ENCODE measurements at places on chromosomes 16 and 17.

DNA sequence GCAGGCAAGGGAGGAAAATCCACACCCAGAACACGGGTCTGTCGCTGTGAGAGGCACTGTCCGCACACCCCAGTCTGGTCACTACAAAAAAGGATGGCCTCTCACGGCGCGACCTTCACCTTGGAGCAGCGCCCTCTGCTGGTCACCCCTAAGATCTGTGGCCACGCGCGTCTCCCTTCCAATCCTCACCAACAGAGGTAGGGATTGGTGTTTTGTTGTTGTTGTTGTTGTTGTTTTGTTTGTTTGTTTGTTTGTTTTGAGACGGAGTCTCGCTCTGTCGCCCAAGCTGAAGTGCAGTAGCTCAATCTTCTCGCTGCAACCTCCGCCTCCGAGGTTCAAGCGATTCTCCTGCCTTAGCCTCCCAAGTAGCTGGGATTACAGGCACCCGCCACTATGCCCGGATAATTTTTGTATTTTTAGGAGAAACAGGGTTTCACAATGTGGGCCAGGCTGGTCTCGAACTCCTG lies 15.0 kb upstream of the C17orf58 start:
- DNase-seq: no peak

GRCh38 chr17:69239611-69240600 lies 11.3 kb upstream of the ABCA10 start:
- DNase-seq: no peak

DNA sequence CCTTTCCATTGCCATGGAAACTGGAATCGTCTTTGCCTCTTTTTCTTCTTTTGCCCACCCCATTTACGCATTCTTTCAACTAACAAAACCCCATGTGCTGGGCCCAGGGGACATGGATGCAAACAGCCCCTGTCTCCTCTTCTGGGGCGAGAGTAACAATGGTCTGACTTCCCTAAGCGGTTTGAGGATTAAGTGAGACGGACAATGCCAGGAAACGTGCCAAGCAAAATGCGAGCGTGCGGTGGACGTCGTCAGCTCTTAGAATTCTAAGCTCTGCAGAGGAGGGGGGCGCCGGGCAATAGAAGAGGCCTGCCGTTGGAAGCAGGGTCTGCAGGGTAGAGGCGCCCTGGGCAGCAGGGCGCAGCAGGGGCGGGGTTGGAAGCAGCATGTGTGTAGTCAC lies 42.4 kb upstream of the JPH3 start:
- no peak for DNase-seq

DNA sequence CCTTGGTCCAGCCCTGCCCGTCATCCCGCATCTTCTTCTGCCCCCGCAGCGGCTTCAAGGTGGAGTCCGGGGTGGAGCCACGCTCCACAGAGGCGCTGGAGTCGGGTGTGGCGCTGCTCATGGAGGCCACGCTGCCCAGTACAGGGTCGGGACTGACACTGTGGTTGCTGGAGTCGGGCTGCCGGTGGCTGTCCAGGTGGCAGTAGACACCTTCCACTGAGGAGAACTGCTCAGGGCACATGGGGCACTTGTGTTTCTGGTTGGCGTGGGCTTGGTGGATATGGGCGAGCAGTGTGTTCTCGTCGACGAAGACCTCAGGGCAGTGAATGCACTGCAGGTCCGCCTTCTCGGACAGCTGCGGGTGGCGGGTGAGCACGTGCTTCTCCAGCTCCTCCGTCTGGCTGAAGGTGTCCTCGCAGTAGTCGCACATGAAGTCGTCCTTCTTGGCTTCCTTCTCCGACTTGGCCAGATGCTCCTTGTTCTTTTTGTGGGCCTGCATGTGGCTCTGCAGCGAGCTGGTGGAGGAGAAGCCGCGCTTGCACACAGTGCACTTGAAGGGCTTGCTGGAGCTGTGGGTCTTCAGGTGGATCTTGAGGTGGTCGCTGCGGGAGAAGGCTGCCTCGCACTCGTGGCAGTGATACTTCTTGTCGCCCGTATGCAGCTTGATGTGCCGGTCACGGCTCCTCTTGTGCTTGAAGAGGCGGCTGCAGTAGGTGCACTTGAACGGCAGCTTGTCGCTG lies 217.8 kb downstream of the ZNF423 start:
- no peak for DNase-seq

GRCh38 chr17:58658804-58659713 lies 32.8 kb downstream of the TEX14 start:
- DNase-seq: peak; percentile 95

GRCh38 chr17:9905902-9906301 lies 831 bp upstream of the RCVRN start:
- DNase-seq: no peak

DNA sequence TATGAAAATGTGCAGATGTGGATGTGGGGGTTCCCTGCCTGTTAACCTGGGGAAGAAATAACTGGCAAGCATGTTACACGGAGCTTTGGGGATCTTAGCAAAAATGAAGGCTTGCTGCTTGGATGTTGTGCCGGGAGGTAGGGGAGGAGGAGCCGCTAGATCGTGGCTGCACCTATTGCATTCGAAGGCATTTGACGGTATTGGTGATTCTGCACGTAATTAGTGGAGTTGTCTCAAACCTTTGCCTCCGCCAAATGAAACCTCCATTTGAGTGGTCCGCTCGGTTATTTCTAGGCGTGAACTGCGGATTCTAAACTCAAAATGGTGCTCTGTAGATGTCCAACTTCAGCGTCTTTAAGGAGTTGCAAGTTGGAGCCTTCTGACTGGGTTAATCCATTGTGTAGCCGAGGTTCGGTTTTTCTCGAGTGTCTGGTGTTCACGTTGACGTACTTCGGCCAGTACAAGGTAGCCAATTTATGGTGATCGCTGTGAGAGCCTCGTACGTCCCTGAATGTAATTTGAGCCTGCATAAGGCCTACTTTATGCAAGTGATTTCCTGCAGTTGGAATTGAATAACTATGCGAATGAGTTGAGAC lies 1.5 kb downstream of the TNRC6C start:
- DNase-seq: no peak

DNA sequence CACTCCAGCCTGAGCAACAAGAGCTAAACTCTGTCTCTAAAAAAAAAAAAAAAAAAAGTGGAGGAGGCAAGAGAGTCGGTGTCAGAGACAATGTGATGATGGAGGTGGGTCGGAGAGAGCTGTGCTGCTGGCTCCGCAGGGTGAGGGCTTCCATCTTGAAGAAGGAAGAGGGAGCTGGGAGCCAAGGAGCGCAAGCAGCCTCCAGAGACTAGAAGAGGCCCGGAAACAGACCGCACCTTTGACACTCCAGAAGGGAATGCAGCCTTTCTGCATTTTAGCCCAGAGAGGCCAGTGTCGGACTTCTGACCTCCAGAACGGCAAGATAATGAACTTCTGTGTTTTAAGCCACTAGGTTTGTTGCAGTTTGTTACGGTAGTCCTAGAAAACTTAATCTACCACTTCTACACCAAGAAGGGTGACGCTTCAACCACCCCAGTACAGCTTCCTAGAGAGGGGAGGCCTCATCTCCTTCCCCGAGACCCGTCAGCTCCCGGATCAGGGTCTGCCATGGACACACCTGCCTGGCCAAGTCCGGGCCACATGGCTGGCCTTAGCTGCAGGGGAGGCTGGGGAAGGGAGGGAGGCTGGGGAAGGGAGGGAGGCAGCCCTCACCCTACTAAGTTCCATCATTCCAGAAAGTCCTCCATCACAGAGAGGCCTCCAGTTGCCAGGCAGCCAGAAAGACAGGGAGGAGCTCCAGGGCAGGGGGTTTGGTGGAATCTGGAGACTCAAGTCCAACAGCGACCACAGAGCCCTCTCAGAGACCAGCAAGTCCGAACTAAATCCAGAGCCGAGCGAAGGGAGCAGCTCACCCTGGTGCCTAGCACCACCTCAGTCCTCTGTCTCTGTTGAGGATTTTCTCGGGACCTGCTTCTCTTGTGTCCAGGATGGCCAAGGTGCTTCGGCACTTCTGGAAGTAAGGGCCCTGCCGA lies 13.2 kb upstream of the RBFOX3 start:
- no peak for DNase-seq

DNA sequence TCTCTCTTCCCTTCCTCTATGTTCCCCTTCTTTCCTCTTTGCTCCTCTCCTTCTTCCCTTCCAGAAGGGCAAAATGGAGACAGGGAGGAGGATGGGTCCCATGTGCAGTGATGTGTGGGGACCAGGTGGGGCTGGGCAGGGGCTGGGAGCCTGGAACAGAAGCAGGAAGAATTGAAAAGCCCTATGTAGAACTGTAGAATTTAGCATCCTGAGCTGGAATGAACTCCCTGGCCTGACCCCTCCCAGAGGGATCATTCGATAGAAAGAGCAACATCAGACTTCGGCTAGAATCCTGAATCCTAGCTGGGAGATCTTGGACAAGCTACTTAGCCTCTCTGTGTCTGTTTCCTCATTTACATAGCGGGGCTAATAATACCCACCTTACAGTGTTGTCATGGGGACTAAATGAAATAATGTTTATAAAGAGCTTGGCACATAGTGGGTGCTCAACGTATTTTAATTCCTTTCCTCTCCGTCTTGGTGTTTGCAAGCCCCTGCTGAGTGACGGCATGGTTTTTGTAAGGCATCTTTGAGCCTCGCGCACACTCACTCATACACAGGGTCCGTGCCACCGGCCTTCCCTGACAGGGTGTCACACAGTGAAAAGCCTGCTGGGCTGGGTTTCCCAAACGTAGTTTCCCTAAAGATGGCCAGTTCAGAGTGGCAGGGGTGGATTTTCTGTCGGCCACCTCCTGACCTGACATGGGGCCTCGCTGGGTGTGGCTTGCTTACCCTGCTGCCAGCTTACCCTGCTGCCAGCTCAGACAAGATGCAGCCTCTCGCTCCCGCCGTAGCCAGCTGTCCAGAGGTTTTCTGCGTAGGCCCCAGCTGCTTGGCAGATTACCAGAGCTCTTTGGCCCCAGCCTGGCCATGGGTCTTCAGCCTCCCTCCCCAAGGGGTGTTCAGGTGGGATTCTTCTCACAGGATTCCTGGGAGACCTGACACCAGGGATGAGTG lies 6.1 kb upstream of the ARHGAP23 start:
- DNase-seq: no peak

DNA sequence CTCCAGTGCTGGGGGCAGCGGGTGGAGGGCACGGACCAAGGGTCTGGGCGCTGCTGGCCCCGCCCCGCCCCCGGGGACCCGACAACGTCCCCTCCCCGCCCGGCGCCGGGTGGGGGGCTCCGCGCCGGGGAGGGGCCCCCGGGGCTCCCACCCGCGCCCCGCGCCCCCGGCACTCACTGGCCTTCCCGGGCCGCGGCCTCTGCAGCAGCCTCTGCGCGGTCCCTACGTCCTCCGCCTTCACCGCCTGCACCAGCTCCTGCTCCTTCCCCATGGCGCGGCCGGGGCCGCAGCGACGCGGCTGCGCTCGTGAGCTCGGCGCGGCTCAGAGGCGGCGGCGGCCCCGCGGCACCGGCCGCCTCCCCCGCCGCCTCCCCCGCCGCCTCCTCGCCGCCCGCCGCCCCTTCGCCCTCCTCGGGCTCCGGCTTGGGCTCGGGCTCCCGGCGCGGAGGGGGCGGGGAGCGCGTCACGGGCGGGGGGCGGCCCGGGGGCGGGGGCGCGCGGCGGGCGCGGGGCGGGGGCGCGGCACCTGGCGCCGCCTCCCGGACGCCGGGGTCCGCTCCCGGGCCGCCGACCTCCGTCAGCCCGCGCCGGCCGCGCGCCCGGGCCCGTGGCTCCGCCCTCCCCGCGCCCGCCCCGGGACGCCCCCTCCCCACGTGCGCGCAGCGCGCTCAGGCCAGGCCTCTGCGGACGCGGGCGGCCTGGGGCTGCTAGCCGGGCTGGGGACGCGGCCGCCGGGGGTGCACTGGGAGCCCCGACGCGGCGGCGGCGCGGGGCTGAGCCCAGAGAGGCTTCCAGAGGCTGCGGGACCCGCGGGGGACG lies at the start of gene CASKIN1:
Gene CASKIN1, minus strand, starts transcription at position 444 of the 819 bp plus-strand sequence. Its CDS starts 173 bp downstream, at position 271.
- no peak for DNase-seq

DNA sequence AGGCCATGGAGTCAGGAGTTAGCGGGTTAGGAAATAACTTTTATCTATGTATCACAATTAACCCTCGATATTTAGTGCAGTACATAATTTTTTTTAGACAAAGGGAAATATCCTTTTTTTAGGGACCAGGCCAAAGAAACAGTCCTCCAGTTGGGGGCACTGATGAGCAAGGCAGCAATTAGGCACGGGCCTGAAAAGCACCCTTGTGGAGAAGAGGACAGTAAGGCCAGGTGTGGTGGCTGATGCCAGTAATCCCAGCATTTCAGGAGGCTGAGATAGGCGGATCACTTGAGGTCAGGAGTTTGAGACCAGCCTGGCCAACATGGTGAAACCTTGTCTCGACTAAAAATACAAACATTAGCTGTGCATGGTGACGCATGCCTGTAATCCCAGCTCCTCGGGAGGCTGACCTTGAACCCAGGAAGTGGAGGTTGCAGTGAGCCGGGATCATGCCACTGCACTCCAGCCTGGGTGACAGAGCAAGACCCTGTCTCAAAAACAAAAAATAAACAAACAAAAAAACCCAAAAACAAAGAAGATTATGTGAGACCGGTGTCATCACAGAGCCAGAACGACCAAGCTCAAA lies 158.3 kb upstream of the NOL11 start:
- DNase-seq: no peak

GRCh38 chr17:82060001-82060380 lies 5.6 kb downstream of the DUS1L start:
- DNase-seq: no peak

GRCh38 chr17:81481073-81481799 lies 31.4 kb downstream of the ACTG1 start:
- DNase-seq: no peak

- no peak for DNase-seq
These were observed 40.4 kb upstream of the CORO6 start for GRCh38 chr17:29663155-29663554.
